Stimulated activated CD8-positive, alpha-beta memory T cell treated with anti-CD3 and anti-CD28 coated beads, Interleukin-2, amount 100 ng/mL, for 1 hour (primary cell): ENCODE measurements at places on chromosomes 13 and 19.

DNA sequence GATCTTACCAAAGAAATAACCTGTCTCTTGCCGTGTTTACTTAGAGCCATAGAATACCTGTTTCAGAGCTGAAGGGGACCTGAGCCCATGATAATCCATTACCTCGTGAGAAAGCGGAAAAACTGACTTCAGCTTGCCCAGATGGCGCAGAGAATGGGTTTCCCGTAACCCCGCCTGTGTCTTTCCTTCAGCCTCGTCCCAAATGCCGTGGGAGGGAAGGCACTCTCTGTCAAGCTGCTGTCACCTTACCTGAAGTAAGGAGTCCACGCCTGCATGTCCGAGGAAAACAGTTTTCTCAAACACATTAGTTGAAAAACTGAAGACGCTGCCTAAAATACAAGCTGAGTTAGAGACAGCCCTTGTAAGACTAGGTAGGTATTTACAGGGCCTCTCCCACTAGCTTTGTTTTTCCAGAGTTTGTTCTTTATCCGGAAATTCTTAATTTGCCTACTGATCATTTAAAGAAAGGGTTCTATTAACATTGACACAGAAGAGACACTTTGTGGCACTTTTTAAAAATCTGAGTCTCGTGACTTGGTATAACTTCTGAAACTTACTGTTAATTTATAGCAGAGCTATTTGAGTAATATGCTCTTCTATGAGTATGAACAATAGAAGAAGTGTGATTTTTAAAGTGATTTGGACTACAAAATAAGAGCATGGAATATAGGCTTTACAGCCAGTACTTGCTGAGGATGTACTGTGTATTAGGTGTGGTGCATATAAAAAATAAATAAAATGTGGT is 1.3 kb upstream of the INTS6 start:
- DNase-seq = peak; percentile 13

- DNase-seq = no peak
Observed at GRCh38 chr19:10279737-10280442, 6.9 kb upstream of the ICAM4 start.

DNA sequence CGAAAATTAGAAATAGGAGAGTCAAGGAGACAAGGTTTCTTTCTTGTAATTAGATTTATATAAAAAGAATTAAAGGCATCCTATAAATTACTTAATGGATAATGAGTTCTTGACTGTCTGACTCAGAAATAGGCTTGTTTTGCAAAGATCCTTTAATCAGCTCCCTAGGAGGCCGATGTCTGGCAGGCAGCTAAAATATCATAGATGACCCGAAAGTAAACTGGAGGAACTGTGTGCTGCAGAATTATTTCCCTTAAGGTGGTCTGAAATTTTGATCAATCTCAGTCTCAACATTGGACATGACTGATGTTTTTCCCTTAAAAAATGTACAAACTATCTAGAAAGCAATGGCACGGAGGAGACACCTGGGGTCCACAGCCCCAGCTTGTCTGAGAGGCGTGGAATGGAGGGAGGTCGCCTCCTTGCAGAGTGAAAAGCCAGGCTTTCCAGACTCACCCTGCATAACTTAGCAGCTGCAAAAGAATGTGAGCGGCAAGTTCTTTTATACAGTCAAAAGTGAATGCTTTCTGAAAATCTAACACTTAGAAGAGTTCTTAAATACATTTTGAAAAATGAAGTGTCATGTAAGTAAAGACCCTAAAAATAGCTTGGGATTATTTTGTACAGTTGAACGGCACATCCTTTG is 44.8 kb downstream of the MBNL2 start:
- no peak for DNase-seq

DNA sequence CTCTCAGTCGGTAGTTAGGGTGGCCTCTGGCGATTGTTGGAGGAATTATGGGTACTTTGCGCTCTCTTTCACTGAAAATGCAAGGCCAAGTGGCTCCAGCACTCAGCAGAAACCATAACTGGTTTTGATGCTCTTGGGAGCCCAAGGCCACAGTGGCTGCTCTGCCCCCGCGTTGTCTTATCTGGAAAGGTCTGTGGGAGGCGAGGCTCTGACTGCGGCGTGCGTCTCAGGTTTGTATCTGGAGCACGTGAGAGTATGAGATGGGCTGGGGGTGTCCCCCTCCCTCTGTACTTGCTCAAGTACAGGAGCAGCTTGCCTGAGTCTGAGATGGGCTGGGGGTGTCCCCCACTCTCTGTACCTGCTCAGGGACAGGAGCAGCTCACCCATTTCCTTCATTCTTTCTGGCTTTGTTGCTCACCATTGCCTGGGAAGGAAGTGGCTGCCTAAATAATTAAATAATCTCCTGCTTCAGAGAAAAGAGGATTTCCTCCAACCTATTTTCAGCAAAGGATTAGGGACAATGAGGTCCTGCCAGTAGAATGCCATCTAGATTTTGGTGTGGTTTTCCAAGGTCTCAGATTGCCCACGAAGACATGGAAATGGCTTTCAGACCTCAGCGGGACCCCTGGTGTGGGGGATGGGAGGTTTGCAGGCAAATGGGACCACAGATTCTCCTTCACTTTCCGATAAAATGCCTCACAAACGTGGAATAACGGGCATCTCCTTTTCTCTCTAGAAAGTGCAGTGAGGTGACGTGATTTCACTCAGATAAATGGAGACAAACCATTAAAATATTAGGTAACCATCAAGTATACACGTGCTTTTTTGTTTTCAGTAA is 14.7 kb downstream of the ATP11A start:
- DNase-seq = no peak

DNA sequence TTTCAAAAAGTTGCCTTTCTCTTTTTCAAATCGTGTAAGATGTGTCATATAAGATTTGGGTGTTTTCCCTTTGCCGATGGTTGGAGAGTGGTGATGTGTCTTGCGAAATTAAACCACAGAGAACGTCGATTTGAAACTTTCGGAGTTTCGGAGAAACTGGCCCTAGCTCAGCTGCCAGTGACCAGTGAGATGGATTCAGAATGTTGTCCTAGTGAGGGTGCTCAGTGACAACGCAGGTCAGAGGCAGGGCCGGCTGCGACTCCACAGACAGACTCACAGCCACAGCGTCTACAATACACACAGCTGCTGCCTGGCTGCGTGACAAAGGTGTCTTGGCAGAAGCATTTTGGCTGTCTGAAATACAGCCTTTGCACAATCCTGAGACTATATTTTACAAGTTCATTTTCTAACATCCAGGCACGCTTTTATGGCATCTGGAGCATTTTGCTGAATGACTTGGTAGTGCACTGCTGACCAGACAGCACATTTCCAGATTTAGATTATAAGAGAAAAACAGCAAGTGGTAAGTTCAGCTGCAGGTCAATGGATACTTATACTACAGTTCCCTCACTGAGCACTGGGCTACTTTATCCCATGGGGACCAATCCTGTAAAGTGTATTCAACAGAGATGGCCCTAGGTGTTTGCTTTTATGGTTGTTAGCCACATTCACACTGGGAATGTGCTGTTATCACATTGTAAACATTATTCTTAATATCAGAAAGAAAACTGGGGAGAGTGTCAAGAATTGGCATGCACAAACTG is 207.5 kb downstream of the KCNRG start:
- no peak for DNase-seq

GRCh38 chr13:68644611-68645010 is 1414.5 kb upstream of the PCDH9 start:
- DNase-seq = no peak

DNA sequence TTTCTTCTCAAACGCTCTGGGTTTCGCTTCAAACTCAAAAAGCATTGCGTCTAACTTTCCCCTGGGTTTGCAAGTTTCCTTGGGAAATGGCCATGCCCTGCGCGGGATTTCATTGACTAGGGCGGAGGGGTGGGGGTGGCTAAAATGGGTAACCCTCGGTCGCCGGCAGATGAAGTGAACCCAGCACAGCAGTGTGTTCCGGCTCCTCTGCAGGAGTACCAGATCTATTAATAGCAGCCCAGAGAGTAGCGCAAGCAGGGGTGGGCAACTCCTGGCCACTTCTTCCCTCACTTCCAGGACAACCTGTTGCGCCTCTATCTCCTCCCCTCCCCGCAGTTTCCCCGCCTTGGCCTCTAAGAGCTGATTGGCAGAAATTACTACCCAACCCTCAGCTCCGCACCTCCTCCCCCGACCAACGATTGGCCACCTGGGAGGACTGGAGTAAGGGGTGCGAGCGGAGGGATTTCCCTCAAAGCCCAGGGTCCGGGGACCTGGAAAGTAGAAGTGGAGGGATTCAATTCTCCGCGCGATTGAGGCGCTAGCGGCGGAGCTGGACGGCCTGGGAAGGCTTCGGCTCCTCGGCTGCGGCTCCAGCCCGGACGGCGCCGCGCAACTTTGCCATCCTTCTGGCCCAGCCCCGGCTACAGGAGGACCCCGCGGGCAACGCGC is at the start of gene FREM2:
FREM2 (plus strand) TSS at position 501 of the 669 bp plus-strand sequence. CDS start 268 bp downstream, outside the sequence.
- no peak for DNase-seq

- no peak for DNase-seq
Observed at GRCh38 chr13:82822935-82823334, 1059.3 kb downstream of the SLITRK1 start.

- DNase-seq = no peak
Observed at GRCh38 chr13:100521851-100522617, 66.6 kb downstream of the GGACT start.

DNA sequence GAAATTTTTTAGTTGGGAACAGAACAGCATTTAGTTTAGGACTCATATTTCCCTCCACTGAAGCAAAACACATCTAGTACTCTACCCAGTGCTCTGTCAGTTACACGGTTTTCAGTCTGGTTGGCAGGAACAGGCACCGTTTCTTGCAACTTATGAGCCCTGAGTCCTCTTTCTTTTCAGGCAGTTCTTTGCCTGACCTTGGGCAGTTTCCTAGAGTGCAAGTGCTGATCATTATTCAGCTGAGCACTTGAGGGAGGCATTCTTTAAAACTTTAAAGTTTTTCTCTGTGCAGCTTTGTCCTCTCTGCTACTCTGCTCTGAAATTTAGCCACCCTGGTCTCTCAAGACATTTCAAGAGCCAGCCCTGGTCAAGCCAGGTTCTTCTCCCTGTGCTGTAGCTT is 96.1 kb downstream of the MYO16 start:
- DNase-seq = no peak

DNA sequence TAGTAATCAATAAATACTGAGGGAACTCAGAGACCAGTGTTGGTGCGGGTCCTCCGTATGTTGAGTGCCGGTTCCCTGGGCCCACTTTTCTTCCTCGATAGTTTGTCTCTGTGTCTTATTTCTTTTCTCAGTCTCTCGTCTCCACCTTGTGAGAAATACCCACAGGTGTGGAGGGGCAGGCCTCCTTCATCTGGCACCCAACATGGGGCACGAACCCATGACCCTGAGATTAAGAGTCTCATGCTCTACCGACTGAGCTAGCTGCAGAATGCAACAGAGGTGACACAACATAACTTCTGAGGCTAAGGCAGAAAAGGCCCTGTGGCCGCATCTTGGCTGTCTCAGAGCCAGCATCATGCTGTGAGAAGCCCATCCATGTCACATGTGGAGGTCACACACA is 5.3 kb upstream of the ZNF613 start:
- no peak for DNase-seq

GRCh38 chr13:112270951-112271350 is 105.2 kb upstream of the SPACA7 start:
- DNase-seq = no peak

DNA sequence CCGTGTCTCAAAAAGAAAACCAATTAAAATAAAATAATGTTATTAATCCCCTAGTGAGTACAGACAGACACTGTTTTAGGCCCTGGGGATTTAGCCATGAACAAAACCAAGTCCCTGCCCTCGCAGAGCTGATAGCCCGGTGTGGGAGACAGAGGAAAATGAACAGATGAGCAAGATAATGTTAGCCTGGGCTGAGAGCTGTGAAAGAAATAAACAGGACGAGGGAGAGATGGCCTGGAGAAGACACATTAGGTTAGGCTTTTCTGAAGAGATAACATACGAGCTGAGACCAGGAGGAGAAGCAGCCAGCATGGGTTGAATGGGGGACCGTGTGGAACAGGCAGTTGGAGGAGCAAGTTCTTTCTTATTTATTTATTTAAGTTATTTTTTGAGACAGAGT is 9.0 kb downstream of the RELB start:
- no peak for DNase-seq

DNA sequence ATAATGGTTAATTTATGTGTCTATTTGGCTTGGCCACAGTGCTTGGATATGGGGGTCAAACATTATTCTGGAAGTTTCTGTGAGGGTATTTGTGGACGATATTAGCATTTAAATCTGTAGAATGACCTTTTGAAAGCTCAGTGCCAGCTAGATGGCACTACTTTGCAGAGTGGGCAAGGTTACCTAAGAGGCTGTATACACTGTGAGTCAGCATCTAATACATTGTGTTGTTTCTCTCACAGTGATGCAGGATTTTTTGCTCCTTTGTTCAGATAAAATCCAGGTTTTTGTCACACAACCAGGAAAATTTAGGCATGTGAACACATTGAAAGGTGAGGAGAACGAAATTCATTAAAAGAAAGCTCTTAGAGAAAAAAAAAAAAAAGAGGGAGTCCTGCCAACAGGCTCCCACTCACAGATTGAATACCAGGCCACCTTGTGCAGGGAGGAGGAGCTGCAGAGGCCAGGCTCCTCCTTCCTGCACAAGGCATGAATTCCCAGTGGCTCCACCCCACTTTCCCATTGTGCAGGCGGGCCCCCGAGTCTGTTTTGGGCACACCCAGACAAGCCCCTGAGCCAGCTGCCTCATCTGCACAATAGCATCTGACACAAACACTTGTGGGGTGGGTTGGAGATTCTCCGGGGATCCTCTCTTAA is 551.0 kb upstream of the ATXN8OS start:
- DNase-seq = no peak

DNA sequence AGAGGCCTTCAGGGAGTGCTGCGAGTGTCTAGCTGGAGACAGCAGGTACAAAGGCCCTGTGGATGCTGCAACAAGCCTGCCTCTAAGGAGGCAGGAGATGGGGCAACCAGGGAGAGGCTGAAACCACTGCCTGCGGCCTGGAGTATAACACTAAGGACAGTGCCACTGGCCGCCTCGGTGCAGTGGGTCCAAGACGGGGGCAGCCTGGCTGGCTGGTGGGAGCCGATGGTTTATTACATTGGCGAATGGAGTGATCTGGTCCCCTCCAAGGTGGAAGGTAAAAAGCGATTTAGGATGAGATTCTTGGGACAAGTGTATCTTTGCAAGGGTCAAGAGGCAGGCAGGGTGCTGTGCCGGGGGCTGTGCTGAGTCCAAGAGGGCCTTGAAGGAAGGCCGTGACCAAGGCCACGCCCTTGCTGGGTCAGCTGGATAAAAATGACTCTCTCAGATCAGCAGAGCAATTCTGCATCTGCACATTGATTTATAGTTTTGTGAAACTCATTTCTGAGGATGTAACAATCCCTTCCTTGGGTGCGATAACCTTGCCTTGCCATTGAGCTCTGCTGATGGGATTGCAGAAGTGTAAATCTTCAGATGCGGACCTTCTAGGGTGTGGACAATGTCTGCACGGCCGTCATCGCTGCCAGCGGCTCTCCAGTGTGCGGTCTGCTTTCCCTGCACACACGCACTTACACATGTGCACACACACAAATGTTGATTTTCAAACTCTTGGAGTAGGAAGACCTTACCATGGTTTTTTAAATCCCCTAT is 6.0 kb downstream of the TMEM255B start:
- no peak for DNase-seq

- DNase-seq = no peak
Observed at GRCh38 chr13:51523082-51523518, 61.2 kb upstream of the WDFY2 start.

- DNase-seq = no peak
Observed at GRCh38 chr19:11264452-11265176, 2.3 kb upstream of the DOCK6 start.
